ENCODE measurements at places on chromosomes 5 and 9. TPM values are rescaled to one million over a fixed set of nuclear protein-coding genes. Genes with fewer than 3 reads are reported as not detected.

OBP2B gene
- total RNA-seq = 53.0 TPM

LARP1 gene
- 169 TPM for total RNA-seq

PAPPA gene
- 5.1 TPM for total RNA-seq

RPL35 gene
- total RNA-seq = 1,286 TPM

CARD6 gene
- 4.8 TPM for total RNA-seq

ARID3C gene
- 0.31 TPM for total RNA-seq

ELOVL7 gene
- total RNA-seq = 5.1 TPM

LCN9 gene
- total RNA-seq = 0.68 TPM

PCDHGB4 gene
- 11.3 TPM for total RNA-seq

Data from testis (tissue), 5 donors.